ENCODE measurements at places on chromosomes 12 and 14.

DNA sequence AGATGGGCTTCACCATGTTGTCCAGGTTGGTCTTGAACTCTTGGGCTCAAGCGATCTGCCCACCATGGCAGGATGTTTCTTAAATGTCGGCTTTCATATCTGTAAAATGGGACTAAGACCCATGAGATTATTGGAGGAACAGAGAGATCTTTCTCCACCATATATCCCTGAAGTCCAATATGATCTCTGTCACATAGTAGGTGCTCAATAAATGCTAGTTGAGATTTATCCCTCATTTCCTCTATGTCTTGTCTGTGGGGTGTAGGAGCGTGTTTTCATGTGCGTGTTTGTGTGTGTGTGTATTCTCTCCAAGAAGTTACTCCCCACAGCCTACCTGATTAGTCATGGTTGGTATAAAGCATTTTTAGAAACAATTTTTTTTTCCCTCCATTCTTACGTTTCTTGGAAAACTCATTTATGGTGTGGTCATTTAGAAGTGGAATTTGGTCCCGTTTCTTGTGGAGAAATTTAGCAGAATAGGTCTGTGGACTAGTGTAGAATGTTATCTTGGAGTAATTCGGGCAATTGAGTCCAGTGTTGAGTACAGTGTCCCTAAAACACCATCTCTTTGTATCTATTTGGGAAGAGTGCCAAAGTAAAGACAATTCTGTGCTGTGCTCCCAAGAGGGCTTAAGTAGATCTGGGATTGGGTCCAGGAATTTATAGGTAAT, 4.3 kb downstream of the STRAP start:
- no peak for DNase-seq

- no peak for DNase-seq
Measured at GRCh38 chr14:69005432-69006148, 26.5 kb upstream of the ACTN1 start.

GRCh38 chr14:95519699-95520098, 3.2 kb upstream of the SYNE3 start:
- peak; percentile 71 for DNase-seq

GRCh38 chr14:73251516-73252215, 14.4 kb downstream of the PAPLN start:
- DNase-seq, result no peak

- peak; percentile 40 for DNase-seq
Measured at GRCh38 chr12:22409377-22410164, 75.1 kb upstream of the ST8SIA1 start.

- DNase-seq, result no peak
Measured at GRCh38 chr14:96130854-96131253, 73.8 kb upstream of the BDKRB2 start.

GRCh38 chr14:23631702-23632460, 4.3 kb upstream of the DHRS2 start:
- peak; percentile 73 for DNase-seq

DNA sequence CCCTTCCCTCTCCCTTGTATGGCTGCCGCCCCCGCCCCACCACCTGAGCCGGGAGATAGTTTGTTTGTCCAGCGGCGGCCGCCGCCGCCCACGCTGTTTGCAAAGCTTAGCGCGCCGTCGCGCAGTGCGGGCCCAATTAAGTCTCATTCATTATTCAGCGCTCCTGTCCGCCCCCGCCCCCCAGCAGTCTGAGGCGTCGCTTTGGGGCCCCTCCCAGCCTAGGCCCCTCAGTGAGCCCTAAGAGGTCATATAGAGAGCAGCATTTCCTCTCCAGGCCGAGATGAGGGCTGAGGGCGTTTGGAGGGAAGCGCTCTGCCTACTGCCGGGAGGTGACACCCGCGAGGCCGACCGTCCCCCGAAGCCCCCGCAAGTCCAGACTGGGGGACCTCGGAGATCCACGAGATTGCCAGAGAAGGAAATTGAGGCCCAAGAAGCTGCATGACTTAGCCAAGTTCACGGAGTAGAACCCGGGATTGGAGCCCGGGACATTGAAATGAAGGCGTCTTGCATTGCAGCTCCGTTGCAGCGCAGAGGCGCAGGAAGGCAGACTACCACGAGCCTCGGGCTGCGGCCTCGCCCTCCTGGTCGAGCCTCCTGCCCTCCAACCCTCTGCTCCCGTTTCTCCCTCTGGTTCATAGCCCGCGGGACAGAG, at the start of gene DNAJC22:
Gene DNAJC22 (plus strand): TSS at position 230 of the 652 bp plus-strand sequence. CDS start 1,985 bp downstream, outside the sequence.
- DNase-seq, result peak; percentile 45
